SK-N-SH (cell line): ENCODE measurements at places on chromosomes 12 and 14. TPM values are rescaled to one million over a fixed set of nuclear protein-coding genes. Genes with fewer than 3 reads are reported as not detected.

The ZNF385A gene
- polyA plus RNA-seq = 1.5 and 2.6 TPM in 2 replicates

The ABCC9 gene
- 0.02 and 0.06 TPM in 2 replicates for polyA plus RNA-seq

The NRIP2 gene
- not detected in 2 replicates for polyA plus RNA-seq

The TDG gene
- 11.3 and 17.9 TPM in 2 replicates for polyA plus RNA-seq

The SLC6A15 gene
- polyA plus RNA-seq = 0.76 and 0.96 TPM in 2 replicates

The CACNA2D4 gene
- polyA plus RNA-seq = 0.02 TPM in 1 of 2 replicates, not detected in the other

The RNASE3 gene
- not detected in 2 replicates for polyA plus RNA-seq

The CLEC1B gene
- polyA plus RNA-seq = not detected in 2 replicates

The GIT2 gene
- polyA plus RNA-seq = 21.2 and 23.1 TPM in 2 replicates

The RASAL1 gene
- not detected in 2 replicates for polyA plus RNA-seq

The LHX5 gene
- not detected in 2 replicates for polyA plus RNA-seq

The SYNDIG1L gene
- polyA plus RNA-seq = not detected in 2 replicates

The LRR1 gene
- polyA plus RNA-seq = 9.3 and 9.5 TPM in 2 replicates

The CLEC7A gene
- not detected in 2 replicates for polyA plus RNA-seq

The RTN1 gene
- 1.6 and 5.0 TPM in 2 replicates for polyA plus RNA-seq

The MDP1 gene
- polyA plus RNA-seq = 36.4 and 36.7 TPM in 2 replicates

The ENDOU gene
- polyA plus RNA-seq = not detected in 2 replicates
